ENCODE measurements at places on chromosomes 13 and 19.
A peak's percentile ranks its signal among the peaks of the same experiment; 100 is the strongest.

DNA sequence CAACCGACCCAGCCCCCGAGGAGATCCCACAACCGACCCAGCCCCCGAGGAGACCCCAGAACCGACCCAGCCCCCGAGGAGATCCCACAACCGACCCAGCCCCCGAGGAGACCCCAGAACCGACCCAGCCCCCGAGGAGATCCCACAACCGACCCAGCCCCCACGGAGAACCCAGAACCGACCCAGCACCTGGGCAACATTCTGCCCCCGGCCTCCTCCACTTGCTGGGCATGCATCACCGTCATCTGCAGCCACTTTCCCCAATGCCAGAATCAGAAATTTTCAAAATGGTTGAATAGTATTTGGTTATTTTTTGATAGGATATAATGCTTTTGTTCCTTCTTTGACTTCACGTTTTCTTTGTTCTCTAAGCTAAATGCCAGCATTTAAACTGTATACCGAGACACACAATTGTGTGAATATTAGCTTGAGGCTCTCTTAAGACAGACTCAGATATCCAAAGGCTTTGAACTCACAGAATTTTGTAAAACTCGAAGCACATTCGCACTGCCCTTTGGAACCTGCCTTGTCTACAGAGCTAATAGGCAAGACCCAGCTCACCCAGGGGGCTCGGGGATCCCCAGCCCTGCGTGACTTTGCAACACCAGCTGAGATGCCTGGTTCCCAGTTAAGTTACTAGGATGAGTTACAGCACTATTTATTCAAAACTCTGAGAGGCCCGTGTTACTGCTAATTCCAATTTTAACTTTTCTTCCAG, 15.5 kb upstream of the RASA3 start:
- DNase-seq: no peak

DNA sequence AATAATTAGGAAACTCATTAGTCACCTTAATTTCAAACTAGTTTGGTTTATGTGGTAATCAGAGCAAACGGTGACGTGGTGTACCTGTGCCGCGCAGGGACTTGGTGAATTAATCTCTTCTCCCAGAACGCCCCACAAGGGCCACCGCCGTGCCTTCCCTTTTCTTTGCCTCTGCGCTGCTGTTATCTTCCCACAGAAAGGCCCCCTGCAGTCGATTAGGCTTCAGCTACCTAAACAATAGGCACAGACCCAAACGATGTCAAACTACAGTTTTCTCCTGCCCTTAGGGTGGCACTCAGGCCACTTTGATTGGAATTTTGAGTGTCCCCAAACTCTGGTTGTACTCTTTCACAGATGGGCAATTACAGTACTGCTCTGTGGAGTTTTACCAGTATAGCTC, 115.5 kb downstream of the GGACT start:
- DNase-seq: no peak

DNA sequence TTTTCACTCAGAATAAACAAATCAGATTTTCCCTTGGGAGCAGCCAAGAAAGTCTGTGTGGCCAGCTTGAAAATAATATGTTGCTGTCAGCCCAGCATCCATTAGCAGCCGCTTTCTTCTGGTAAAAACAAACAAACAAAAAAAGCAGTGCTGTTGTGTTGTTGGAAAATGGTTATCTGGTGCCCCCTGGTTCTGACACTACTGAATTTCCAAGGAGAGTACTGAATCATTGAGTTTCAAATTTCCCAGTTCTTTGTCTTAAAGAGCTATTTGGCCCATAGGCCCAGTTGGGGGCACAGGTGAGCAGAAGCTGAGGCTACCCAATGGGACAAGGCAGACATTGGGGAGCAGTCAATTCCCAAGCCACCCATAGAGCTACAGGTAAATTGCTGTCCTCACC, 995.9 kb downstream of the UQCRFS1 start:
- peak; percentile 27 for DNase-seq

- no peak for DNase-seq
Observed at GRCh38 chr13:79081942-79082341, 324.1 kb downstream of the RBM26 start.

GRCh38 chr19:45814851-45815480, at the start of gene RSPH6A:
RSPH6A (minus strand) TSS chr19:45815308; CDS start chr19:45815176, 132 bp downstream.
- no peak for DNase-seq

DNA sequence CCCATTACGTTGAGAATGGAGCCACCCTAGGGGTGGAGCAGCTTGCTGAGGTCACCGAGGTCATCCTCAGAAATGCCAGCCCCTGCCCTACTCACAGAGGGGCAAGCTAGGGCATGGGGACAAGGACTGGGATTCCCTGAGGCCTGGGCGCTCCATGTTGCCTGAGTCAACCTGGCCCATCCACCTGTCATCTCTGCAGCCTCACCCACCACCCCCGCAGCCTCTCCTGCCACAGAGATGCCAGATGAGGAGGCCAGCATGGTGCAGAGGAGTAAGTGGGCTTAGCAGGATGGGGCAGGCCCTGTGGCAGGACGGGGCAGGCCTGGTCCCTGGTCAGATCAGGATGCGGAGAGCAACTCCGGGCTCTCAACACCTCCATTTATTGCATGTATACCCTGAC, 9.5 kb downstream of the NKPD1 start:
- DNase-seq: no peak

DNA sequence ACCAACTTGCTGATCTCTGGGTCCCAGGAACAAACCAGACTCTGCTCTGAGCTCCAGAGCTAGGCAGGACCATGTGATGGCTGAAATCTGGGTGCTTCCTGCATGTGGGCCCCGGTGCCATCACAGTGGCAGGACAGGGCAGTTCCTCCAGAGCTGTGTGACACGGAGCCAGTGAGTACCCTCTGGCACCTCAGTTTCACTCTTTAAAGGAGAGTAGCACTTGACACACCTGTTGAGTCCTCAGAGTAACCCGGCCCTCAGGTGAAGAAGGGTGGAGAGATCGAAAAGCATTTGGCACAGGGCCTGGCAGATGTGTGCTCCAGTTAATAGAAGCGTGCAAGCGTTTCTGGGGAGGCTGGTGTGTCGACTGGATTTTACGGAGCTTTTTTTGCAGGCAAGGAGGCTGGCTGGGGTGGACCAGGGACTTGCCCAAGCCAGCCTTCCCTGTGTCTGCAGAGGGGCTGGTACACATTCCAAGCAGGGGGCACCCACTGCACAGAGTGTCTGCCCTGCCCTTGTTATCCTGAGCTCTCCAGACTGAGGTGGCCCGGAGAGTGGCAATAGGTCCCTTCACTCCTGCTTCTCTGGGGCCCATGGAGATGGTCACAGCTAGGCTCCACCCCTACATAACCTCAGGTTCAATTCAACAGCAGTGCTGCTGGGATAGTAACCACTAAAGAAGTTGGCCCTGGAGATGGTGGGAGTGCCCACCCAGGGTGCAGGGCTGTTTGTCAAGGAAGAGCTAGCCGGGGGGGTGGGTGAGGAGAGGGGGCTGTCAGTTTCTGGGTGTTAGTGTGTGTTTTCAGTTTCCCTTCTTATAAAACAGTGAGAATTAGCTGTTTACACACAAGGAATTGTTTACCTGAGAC, 8.3 kb downstream of the RPS19 start:
- DNase-seq: no peak

- DNase-seq: no peak
Observed at GRCh38 chr19:18465214-18465963, 27.5 kb upstream of the ISYNA1 start.

Data from left kidney (tissue), 8 donors.